GM10248 (cell line): ENCODE measurements at places on chromosomes 16 and 17.
A peak's percentile ranks its signal among the peaks of the same experiment; 100 is the strongest.

DNA sequence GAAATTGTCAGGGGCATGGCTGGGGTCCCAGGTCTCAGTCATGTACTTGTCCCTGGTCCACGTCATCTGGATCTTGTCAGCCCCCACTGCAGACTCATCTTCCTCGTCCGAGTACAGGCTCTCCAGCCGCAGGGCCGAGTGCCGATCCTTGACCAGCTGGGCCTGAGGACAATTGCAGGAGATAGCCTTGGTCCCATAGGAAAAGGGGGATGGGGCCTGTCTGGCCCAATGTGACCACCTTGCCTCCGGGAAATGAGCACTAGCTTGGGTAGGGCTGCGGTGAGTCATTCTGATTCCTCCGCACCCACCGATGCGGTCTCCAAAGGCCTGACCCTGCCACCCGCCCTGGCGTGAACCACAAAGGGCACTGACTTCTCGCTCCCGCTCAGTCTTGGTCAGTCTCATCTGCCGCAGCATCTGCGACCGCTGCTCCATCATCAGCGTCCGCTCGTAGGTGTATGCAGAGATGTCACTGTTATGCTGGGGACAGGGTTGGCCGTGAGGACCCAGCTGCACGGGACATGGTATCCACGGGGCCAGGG lies 1.5 kb upstream of the LCAT start:
- no peak for DNase-seq

- DNase-seq, result no peak
These were observed 191.6 kb downstream of the CPPED1 start for GRCh38 chr16:12611916-12612597.

- DNase-seq, result no peak
These were observed 77.4 kb upstream of the TOB1 start for GRCh38 chr17:50943575-50943933.

GRCh38 chr17:58344047-58344790 lies 7.8 kb downstream of the SUPT4H1 start:
- DNase-seq, result peak; percentile 76

- no peak for DNase-seq
These were observed 359.1 kb upstream of the XYLT1 start for GRCh38 chr16:17829811-17830210.

DNA sequence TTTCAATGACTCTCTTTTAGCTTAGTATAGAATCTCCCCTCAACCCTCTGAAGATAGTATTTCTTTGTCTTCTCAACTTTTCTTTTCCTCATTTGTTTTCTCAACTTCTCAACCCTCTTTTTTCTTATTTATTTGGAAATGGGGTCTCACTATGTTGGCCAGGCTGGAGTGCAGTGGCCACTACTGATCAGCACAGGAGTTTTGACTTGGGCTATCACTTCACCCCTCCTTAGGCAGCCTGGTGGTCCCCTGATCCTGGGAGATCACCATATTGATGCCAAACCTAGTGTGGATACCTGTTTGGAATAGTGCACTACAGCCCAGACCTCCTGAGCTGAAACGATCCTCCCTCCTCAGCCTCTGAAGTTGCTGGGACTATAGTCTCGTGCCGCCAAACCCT lies 79.8 kb downstream of the PITPNC1 start:
- no peak for DNase-seq

- DNase-seq, result no peak
These were observed 55.7 kb downstream of the WSB1 start for GRCh38 chr17:27349540-27350021.

- DNase-seq, result no peak
These were observed 15.3 kb downstream of the KIF18B start for GRCh38 chr17:44932096-44932786.

DNA sequence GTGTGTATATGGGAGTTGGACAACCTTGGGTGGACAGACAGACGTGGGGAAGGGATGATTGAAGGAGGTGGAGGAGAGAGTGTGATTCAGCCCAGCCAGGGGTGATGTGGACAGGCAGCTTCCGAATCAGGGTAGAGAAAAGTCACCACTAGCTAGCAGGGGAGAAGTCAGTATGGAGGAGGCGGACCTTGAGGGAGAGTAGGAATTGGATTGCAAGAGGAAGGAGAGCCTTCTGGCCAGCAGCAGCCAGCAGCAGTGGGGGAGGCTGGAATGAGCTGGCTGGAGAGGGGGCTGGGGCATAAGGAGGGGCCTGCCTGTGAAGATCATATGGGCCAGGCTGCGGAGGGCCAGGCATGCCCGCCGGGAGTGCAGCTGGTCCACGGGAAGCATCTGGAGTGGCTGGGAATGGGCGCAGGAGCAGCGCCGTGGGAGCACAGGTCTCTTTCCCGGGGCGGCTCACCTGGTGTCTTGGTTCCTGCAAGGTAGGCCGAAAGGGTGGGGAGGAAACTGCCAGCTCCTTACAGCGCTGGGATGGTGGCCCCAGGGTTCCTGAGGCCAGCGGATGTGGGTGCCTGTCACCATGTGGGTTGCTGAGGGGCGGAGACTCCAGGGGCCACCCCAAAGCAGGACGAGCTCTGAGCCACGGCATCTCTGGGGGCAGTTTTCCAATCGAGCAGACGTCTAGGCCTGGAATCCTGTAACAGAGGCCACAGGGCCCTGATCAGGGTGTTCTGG lies 235.3 kb downstream of the SEC14L1 start:
- DNase-seq, result no peak

GRCh38 chr17:61383689-61384201 lies 15.9 kb upstream of the TBX2 start:
- no peak for DNase-seq

DNA sequence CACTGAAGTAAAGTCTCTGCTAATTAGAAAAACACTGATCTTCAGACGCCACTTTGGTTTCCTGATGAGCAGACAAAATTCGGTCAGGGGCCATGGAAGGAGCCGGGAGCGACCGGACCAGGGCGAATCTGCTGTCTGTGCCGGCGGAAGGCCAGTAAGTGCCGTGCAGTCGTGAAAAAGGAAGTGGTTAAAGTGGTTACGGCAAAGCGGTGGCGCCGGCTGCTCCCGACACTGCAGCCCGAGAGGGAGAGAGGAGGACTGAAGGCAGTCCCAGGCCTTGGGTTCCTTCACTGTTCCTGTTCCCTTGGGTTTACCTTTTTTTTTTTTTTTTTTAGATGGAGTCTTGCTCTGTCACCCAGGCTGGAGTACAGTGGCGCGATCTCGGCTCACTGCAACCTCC lies 17.3 kb upstream of the HEXD start:
- DNase-seq, result peak; percentile 88

DNA sequence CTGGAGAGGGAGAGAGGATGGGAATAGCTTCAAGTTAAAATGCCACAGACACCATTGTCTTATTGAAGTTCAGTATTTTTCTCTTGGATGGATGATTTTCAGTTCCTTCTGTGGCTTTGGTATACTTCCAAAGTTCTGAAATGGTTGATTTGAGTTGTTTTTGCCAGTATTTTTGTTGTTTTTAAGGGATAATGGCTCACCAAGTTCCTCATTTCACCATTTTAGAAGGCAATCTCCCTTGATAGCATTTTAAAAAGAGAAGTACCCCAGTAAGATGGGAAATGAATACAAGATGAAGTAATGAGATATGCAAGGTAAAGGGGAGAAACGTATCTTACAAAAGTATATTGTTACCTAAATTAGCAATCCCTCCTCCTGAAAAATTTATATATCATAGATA lies 18.5 kb upstream of the SPDYE4 start:
- DNase-seq, result no peak

GRCh38 chr17:4497101-4497824 lies 1.4 kb upstream of the SPNS2 start:
- peak; percentile 53 for DNase-seq

DNA sequence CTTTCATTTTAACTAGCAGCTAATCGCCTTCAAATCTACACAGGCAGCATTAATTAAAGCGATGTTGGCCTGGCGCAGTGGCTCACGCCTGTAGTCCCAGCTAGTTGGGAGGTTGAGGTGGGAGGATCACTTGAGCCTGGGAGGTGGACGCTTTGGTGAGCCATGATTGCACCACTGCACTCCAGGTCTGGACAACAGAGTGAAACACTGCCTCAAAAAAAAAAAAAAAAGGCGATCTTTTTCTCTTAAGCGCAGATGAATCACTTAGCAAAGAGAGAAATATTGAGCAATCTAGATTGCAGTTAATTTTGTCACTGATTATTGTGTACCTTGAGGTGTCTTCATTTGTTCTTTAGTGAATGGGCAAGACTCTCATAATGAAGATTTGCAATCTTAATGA lies 12.4 kb downstream of the SNTB2 start:
- DNase-seq, result no peak

- DNase-seq, result peak; percentile 21
These were observed 32.9 kb downstream of the MRTFB start for GRCh38 chr16:14104066-14104465.

- DNase-seq, result no peak
These were observed 57.9 kb downstream of the HYDIN start for GRCh38 chr16:71172481-71173207.

- peak; percentile 36 for DNase-seq
These were observed 504 bp downstream of the MAZ start for GRCh38 chr16:29806641-29807425.
